Calu3 (cell line): ENCODE measurements at places on chromosomes 1 and 21.

GRCh38 chr1:183571678-183572268, 18.5 kb downstream of the NCF2 start:
- no peak for DNase-seq

DNA sequence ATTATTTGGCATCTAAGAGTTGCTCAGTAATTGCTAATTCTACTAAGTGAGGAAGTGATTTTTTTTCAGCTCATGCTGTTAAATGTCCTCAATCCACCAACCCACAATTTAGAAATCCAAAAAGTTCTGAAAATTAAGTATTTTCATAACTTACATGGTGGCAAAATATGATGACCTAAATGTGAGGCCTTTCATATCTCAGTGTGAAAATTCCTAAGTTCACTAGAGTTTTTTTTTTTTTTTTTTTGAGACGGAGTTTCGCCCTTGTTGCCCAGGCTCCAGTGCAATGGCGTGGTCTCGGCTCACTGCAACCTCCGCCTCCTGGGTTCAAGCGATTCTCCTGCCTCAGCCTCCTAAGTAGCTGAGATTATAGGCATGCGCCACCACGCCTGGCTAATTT, 5.6 kb downstream of the NUCKS1 start:
- no peak for DNase-seq

GRCh38 chr1:29753771-29754572, 517.6 kb downstream of the PTPRU start:
- no peak for DNase-seq

- DNase-seq: peak; percentile 89
These were observed 114.2 kb upstream of the IPO9 start for GRCh38 chr1:201714542-201715329.

- no peak for DNase-seq
These were observed 17.7 kb upstream of the S100A7 start for GRCh38 chr1:153478047-153478691.

DNA sequence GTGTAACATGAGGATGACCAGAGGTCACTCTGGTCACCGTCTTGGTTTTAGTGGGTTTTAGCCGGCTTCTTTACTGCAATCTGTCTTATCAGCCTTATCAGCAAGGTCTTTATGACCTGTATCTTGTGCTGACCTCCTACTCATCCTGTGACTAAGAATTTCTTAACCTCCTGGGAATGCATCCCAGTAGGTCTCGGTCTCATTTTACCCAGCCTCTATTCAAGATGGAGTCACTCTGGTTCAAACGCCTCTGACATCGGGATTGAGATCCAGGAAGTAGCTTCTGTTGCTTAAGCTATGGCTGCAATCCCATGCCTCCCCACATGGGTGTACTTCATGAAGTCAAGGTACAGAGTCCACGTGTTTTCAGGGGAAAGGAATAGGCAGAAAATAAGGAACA, 19.9 kb downstream of the FMN2 start:
- DNase-seq: no peak

- no peak for DNase-seq
These were observed 88.8 kb downstream of the LAMC2 start for GRCh38 chr1:183274836-183275235.

- no peak for DNase-seq
These were observed 443.4 kb upstream of the RGS18 start for GRCh38 chr1:191714845-191715244.

DNA sequence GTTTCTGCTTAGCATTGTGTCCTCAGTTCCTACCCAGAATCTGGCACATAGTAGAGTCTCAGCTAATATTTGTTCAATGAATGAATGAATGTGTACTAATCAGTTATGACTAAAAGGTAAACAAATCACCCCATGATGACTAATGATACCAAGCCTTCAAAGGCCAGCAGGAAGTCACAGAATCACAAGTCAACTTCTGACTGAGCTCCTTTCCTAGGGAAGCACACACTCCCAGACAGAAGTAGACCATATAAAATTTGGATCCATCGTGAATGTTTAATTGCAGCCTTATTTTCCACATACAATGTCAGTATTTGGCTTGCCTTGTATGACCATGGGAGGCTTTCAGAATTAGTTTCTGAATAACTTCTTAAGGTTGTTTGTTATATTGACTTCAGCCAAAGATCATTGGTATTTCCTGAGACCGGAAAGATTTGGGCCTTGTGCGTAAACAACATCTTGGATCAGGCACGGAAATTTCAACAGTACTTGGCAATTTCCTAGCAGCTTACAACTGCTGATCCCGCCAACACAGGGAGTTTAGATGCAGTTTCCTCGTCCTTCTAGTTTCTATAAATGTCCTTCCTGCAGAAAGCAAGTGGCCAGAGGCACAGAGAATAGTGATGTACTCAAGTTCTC, 185.9 kb upstream of the ATP1B1 start:
- DNase-seq: peak; percentile 64

DNA sequence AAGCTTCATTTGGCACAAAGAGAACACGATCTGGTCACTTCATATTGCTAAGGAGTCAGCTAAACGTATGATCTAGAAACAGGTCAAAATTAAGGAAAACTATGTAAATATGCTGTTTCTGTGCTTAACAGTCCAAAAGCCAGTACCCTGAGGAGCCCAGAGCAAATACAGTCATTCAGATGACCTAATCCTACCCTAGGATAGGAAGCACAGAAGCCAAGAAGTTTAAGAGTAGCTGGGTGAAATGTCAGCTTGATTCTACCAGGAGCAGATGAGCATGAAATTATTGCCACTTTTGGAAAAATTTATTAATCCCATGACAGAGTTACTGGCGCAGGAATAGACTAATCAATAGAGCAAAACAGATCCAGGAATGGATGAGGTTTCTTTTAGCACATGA, 18.3 kb downstream of the SORT1 start:
- no peak for DNase-seq

- peak; percentile 54 for DNase-seq
These were observed 32.0 kb downstream of the RSPH1 start for GRCh38 chr21:42463861-42464515.

DNA sequence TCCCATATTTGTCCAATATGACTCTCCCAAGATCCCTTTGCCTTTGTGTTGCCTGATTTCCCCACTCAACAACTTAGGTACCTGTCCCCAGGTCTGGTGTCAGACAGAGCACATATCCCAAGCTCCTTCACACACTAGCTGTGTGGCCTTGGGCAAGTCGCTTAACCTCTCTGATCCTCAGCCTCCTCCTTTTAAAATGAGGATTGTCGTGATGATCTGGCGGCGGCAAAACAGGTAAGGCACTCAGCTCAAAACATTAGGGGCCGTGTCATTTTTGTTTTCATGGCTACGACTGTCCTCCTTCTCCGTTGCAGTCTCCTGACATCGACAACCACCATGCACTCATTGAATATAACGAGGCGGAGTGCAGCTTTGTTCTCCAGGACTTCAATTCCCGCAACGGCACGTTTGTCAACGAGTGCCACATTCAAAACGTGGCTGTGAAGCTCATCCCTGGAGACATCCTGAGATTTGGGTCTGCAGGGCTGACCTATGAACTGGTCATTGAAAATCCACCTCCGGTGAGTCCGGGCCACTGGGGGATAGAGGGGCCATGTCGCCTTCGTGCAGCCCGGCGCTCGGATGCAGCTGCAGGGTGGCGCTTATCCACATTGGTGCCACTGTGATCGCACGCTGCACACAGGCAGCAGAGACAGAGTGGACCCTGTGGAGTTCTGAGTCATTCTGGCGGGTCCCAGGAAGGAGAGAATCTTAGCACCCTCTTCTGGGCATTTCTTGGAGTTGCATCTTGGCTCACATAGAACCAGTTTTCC, 25.2 kb downstream of the FHAD1 start:
- DNase-seq: peak; percentile 60

DNA sequence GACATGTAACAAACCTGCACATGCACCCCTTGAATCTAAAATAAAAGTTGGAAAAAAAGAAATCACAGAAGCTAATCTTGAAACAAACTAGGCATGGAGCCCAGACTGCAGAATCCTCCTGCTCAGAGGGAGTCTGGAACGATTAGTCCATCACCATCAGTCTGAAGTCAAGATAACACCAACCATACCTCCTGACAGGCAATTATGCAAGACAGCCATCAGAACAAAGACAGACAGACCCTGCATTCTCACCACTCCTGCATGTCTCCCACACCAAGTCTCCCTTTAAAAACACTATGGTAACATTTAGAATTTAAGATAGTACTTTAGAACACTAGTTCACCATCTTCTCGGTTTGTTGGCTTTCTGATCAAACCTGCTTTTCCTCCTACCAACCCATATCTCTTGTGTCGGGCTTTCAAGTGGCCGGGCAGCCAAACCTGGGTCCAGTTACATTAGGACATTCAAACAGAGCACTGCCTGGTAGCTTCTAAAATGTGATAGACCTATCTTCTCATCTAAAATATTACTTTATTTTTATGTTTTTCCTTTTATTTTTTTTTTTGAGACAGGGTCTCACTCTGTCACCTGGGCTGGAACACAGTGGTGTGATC, 10.1 kb downstream of the YARS1 start:
- DNase-seq: no peak
